GM19239 (cell line): ENCODE measurements at places on chromosomes 4 and X.

GRCh38 chrX:44435047-44435446 lies 91.6 kb upstream of the EFHC2 start:
- DNase-seq, result no peak

DNA sequence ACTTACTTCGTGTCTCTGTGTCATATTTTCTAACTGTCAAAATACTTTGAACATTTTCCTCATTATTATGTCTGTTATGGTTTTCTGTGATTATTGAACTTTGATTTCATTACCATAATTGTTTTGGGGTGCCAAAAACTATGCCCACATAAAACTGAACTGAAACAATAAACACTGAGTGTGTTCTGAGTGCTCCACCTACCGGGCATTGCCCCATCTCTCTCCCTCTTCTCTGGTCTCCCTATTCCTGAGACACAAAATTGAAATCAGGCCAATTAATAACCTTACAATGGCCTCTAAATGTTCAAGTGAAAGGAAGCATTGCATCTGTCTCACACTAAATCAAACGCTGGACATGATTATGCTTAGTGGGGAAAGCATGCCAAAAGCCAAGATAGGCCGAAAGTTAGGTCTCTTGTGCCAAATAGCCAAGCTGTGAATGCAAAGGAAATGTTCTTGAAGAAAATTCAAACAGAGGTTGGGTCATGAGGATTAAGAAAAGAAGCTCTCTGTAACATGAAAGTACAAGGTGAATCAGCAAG lies 972.3 kb downstream of the PCDH7 start:
- DNase-seq, result no peak

- DNase-seq, result no peak
Observed at GRCh38 chrX:345020-345925, 26.7 kb upstream of the GTPBP6 start.

DNA sequence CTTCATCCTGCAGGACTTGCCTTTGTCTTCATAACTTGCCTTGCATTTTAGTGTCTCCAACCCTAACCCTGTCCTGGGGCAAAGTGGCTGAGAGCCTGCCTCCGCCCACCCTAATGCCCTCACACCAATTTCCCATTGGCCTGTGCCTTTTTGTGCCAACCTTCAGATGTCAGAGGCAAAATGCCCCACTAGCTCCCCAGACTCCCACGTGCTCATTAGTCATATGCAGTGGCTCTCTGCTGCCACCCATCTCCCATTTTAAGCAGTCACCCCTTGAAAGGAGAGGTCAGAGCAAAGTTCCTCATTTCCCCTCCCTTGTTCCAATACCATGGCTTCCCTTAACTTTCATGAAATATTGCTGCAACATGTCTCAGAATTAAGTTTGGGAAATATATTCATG lies 74.8 kb upstream of the PASD1 start:
- peak; percentile 4 for DNase-seq

GRCh38 chrX:153449368-153450113 lies 3.7 kb upstream of the TREX2 start:
- DNase-seq, result no peak

- no peak for DNase-seq
Observed at GRCh38 chr4:44845309-44845708, 119.0 kb upstream of the GNPDA2 start.

- no peak for DNase-seq
Observed at GRCh38 chrX:105331244-105331643, 110.8 kb upstream of the TEX13A start.

DNA sequence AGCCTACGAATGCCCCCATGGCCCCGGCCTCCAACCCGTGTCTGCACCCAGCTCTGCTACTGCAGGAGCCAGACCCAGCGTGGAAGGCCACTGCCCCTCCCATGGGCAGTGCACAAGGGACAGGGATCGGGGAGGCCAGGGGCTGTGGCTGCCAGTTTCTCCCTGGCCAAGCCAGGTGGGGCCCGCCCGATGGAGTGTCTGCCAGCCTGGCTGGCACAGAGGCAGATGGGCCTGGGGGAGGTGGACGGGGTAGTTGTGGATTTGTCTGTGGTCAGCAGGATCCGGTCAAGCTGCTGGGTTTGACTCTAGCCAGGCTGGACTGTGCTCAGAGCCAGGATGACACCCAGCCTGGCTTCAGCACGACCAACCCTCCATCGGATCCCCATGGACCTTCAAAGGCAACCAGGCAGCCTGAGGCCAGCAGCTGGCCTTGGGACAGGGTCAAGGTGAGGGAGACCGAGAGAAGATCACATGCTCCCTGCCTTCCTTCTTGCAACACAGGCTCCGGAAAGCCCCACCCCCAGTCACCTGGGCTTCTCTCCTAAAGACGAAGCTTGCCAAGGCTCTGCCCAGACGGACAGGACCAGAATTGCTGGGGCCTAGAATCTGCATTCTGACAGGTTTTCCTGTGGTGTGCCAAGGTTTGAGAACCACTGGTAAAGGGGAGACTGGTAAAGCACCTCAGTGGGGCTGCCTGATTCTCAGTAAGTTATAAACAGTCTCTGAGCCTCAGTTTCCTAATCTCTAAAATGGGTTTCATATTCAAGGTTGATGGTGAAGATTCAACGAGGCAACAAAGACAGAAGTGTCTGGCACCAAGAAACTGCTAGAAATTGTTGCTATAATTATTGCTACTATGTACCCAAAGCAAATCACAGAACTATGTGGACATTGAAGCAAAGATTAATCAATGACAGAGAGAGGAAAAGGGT lies 78.6 kb downstream of the PPP2R2C start:
- DNase-seq, result no peak

DNA sequence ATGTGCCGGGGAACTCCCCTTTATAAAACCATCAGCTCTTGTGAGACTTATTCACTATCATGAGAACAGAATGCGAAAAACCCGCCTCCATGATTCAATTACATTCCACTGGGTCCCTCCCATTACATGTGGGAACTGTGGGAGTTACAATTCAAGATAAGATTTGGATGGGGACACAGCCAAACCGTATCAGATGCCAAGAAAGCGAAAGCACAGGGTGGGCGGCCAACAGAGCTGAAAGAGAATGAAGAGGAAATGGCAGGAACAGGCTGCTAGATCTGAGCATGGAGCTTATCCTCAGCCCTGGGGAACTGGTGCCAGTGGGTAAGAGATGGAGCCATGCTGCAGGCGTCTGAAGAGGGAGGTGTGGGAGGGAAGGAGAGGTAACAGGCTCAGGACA lies 117.7 kb upstream of the PNPLA4 start:
- DNase-seq, result no peak

DNA sequence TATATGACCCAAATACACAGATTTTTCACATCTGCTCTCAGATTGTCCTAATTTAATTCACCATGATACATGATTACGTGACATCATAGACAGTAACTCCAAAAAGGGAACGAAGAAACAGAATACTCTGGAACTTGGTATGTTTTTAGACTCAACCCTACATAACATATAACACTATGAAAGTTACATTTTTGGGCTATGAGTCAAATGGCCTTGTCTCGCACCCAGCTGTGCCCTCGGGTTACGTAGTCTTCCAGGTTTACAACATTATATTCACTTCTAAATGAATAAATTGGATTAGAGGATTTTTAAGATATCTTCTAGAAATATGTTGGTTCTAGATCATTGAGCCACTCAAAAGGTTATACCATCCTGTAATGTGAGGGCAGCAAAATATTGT lies 2089.6 kb upstream of the TENM3 start:
- no peak for DNase-seq

GRCh38 chr4:121838136-121838535 lies 14.5 kb upstream of the CCNA2 start:
- no peak for DNase-seq

- no peak for DNase-seq
Observed at GRCh38 chr4:168736860-168737805, 240.3 kb downstream of the PALLD start.

- peak; percentile 46 for DNase-seq
Observed at GRCh38 chr4:25862411-25863346, at the start of gene SEL1L3. Gene SEL1L3, minus strand, starts transcription at chr4:25862988. Its CDS starts 152 bp downstream, at chr4:25862836.

GRCh38 chrX:17922303-17922702 lies 61.2 kb upstream of the RAI2 start:
- DNase-seq, result no peak

GRCh38 chrX:48083212-48083611 lies 11.8 kb upstream of the ZNF630 start:
- DNase-seq, result peak; percentile 10

DNA sequence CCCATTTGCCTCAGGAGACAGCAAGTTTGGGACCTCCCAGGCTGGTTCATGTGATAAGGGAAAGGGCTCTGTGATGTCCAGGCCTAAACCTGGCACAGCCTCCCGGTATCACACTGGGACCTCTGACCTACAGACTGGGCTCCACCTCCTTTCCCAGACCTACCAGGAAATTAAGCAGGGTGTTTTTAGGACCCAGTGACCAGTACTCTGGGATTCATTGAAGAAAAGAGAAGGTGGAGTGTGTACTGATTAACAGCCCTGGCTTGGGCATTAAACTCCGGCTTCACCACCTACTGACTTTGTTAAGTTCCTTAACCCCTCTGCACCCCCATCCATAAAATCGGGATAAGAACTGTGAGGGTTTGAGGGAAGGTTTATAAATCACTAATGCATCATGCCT lies 28.6 kb downstream of the ASB9 start:
- no peak for DNase-seq

DNA sequence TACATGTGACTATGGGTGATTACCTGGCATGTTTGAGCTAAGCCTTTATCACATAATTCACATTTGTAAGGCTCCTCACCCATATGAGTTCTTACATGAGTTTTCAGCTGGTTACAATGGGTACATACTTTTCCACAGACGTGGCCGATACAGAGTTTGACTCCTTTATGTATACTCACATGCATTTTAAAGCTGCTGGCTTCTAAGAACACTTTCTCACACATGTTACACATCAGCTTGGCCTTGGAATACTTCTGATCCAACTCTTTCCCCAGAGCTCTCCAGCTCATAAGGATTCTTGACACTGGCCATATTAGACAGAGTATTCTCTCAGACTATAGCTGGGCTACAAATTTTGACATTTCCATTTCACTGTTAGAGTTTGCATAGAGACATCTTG lies 66.3 kb downstream of the TAB3 start:
- no peak for DNase-seq
